ENCODE measurements at places on chromosomes 2 and 18.

GRCh38 chr2:767440-767839, 90.2 kb upstream of the TMEM18 start:
- DNase-seq: no peak

DNA sequence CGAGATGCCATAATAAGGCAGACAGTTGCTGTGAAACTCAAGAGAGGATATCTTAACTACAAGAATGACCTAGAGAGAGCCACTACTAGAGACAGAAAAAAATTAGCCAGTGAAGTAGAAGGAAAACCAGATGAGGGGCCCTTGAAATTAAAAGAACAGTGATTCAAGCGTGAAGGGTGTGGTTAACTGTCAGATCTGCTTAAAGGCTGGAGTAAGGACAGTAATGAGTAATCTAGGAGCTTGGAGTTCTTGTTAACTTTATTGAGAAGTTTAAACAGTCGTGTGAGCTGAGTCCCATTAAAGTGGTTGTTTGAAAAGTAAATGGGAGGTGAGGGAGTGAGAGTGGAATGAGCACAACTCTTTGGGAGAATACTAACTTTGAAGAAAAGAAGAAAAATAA, 21.3 kb downstream of the PIGN start:
- no peak for DNase-seq

GRCh38 chr2:69741229-69741574, 732 bp upstream of the ANXA4 start:
- peak; percentile 75 for DNase-seq

DNA sequence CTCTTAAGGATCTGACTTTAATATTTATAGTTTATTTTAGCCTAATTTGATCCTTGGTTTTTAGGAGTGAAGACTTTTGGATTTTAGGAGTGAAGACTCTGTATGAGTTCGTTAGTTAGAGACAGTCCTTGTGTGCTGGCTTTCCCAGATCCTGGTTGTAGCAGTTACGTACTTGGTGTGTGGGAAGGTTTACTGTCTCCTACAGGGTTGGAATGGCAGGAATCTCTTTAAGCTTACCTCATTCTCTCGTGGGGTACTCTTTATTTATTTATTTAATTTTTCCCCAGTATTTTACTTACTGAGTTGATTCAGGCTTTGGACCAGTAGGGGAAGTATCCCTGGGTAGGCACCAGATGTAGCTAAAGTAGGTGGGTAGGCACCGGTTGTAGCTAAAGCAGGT, 1.8 kb upstream of the CXCR2 start:
- DNase-seq: no peak

- DNase-seq: no peak
Measured at GRCh38 chr2:231133365-231134099, 8.7 kb upstream of the HTR2B start.

DNA sequence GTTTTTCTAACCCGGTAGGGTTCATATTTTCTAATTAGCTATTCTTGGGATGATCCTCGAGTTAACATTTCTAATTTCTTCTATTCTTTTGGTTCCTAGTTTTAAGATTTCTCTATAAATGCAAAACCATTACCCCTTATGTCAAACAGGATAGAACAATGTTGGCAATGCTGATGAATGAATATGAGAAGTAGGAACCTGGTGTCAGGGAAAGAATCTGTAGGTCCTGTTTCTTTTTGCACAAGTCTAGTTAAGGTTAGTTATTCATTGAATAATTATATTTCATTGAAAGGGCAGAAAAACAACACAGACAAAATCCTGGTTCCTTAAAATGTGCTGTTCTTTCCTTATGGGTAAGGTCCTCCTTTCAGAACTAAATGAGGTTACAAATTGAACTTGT, 766.4 kb upstream of the FAM98A start:
- no peak for DNase-seq

GRCh38 chr18:9951022-9951859, 37.4 kb downstream of the VAPA start:
- DNase-seq: peak; percentile 61

- no peak for DNase-seq
Measured at GRCh38 chr2:62393293-62393692, 112.7 kb downstream of the TMEM17 start.

- no peak for DNase-seq
Measured at GRCh38 chr2:143078104-143078503, 51.1 kb upstream of the ARHGAP15 start.

- DNase-seq: no peak
Measured at GRCh38 chr2:139940686-139941085, 1160.5 kb upstream of the NXPH2 start.

DNA sequence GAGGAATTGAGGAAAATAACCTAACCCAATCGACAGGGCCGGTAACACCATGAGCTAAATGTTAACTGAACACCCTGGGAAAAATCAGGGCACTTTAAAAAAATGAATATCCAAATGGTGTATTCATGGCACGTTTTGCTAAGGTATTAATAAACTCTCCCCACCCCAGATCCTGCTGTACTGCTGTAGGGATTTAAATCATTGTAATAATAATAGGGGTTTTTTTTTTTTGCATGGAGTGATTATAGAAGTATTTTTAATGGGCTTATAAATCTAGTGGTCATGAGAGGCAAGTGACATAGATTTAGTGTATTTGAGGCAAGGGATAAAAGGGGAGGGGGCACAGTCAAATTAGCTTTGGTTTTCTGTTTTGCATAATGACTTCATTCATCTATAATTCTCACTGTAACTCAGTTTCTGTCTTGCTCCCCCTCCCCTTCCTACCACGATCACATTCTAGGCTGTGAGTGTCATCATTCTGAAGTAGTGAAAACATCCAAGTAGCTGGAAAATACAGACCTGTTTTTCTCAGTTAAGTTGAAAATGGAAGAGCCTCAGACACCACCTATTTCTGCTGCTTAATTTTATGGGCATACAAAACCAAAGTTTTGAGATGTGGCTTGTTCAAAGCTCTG, 18.2 kb upstream of the MGAT5 start:
- DNase-seq: no peak

- DNase-seq: no peak
Measured at GRCh38 chr2:72920318-72921087, 3.2 kb downstream of the EMX1 start.

DNA sequence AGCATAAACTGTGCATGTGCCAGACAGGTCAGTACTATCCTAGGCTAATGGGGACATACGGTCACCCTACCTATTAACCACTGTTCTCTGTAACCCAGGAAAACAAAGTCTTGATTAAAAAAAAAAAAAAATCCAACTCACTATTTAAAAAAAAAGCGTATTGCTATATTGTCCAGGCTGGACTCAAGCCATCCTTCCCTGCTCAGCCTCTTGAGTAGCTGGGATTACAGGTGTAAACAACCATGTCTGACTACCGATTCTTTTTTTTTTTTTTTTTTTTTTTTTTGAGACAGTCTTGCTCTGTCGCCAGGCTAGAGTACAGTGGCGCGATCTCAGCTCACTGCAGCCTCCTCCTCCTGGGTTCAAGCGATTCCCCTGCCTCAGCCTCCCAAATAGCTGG, 11.6 kb downstream of the ATAD2B start:
- no peak for DNase-seq

DNA sequence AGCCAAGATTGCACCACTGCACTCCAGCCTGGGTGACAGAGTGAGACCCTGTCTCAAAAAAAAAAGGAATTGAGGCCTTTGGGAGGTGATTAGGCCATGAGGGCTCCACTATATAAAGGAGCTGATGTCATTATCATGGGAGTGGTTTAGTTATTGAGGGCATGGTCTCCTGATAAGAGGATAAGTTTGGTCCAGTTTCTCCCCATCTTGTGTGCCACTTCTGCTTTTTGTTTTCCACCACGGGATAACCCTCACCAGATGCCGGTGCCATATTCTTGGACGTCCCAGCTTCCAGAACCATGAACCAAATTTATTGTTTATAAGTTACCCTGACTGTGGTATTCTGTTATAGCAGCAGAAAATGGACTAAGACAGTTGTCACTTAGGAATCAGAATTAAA, 125.8 kb downstream of the C1D start:
- DNase-seq: no peak

- DNase-seq: peak; percentile 65
Measured at GRCh38 chr2:11744631-11745394, 1.6 kb upstream of the LPIN1 start.

DNA sequence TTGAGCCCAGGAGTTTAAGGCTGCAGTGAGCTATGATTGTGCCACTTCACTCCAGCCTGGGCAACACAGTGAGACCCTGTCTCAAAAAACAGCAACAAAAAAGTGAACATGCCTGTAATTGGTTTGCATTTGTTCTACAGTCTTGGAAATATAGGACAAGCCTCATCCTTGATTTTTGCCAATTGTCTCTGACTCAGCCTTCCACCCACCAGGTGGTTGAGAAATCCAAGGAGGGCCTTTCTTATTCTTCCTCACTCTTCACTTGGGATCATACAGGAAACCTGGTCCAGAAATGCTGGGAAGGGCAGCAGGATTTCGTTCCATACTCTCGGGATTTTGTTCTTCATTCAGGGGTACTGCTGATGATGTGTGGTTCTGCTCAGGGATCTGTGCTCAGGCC, 94.6 kb downstream of the CDC42EP3 start:
- no peak for DNase-seq

GRCh38 chr2:106953779-106954178, 67.8 kb upstream of the ST6GAL2 start:
- DNase-seq: no peak

- peak; percentile 50 for DNase-seq
Measured at GRCh38 chr2:62705859-62706720, 577 bp downstream of the EHBP1 start.

GRCh38 chr2:5991305-5991968, 299.3 kb downstream of the SOX11 start:
- DNase-seq: no peak

GRCh38 chr2:215619022-215619958, 183.4 kb upstream of the FN1 start:
- peak; percentile 79 for DNase-seq

- DNase-seq: no peak
Measured at GRCh38 chr2:223928113-223929006, 16.8 kb downstream of the WDFY1 start.

DNA sequence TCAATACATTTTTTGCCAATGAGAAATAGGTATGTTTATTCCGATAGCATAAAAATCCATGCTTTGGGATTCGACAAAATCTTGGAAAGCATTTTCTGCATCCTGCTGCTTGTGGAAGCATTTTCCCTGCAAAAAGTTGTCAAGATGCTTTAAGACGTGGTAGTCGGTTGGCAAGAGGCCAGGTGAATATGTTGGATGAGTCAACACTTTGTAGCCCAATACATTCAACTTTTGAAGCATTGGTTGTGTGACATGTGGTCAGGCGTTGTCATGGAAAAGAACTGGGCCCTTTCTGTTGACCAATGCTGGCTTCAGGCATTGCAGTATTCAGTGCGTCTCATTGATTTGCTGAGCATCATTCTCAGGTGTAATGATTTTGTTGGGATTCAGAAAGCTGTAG, 764.5 kb downstream of the TRIB2 start:
- DNase-seq: no peak

- DNase-seq: no peak
Measured at GRCh38 chr18:70414315-70414900, 125.6 kb downstream of the SOCS6 start.

GRCh38 chr2:219408204-219408603, 10.0 kb upstream of the DES start:
- DNase-seq: no peak

- no peak for DNase-seq
Measured at GRCh38 chr2:76445880-76446279, 735.2 kb upstream of the GCFC2 start.

GRCh38 chr2:30503007-30503694, 56.1 kb downstream of the LCLAT1 start:
- peak; percentile 18 for DNase-seq

- peak; percentile 68 for DNase-seq
Measured at GRCh38 chr2:196176142-196176738, 4.9 kb upstream of the STK17B start.

GRCh38 chr2:209582281-209582680, 158.4 kb downstream of the MAP2 start:
- no peak for DNase-seq

- DNase-seq: no peak
Measured at GRCh38 chr2:207801259-207801658, 31.6 kb upstream of the FZD5 start.

GRCh38 chr18:24843123-24843522, 382.7 kb downstream of the HRH4 start:
- no peak for DNase-seq

GRCh38 chr2:167987026-167987425, 260.4 kb downstream of the STK39 start:
- DNase-seq: no peak

GRCh38 chr2:158189526-158189925, 87.8 kb downstream of the UPP2 start:
- no peak for DNase-seq

- no peak for DNase-seq
Measured at GRCh38 chr2:222548992-222549391, 106.9 kb downstream of the FARSB start.

DNA sequence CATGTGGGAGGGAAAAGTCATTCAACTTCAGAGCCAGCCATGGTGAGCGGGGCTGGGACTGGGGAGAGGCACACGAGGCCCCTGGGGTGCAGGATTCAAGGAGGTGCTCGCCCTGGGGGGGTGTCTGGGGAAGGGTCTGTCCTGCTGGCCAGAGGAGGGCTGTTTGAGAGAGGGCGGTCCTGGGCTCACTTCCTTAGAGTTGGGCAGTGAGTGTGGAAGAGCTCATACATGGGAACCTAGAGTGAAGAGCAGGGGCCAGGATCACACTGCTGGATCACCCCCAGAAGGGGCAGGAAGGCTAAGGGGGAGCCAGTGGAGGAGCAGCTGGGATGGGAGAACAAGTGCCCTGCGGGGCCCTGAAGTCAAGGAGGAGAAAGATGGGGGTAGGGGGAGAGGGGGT, 6.5 kb downstream of the SH3BP4 start:
- no peak for DNase-seq

GRCh38 chr2:40240070-40240469, 211.8 kb downstream of the SLC8A1 start:
- DNase-seq: no peak

- no peak for DNase-seq
Measured at GRCh38 chr2:138105358-138105757, 141.1 kb downstream of the HNMT start.

DNA sequence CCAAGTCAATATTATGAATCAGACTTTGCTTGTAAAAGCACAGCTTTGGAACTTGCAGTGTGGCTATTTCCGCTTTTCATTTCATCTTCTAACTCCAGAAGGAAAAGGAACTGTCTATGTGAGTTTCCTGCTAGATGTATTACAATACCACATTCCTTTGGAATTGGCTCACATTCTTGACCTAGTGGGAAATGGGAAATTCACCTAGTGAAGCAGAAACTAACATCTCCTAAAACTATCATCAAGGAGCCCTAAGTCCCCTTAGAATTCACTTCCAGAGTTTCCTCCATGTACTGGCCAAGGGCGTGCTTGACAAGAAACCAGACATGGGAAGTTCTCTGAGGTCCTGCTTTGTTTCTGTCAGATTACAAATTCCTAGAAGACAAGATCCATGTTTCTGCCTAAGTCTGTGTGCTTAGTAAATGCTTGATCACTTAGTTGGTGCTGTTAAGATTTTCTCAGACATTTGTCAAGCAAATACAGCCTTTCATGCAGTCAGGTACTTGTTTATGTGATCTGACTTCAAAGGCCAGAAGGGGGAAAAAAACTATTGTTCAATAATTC, 275.7 kb upstream of the FN1 start:
- no peak for DNase-seq

Data from KBM-7 (cell line).